ENCODE measurements at places on chromosomes 12 and 14.

DNA sequence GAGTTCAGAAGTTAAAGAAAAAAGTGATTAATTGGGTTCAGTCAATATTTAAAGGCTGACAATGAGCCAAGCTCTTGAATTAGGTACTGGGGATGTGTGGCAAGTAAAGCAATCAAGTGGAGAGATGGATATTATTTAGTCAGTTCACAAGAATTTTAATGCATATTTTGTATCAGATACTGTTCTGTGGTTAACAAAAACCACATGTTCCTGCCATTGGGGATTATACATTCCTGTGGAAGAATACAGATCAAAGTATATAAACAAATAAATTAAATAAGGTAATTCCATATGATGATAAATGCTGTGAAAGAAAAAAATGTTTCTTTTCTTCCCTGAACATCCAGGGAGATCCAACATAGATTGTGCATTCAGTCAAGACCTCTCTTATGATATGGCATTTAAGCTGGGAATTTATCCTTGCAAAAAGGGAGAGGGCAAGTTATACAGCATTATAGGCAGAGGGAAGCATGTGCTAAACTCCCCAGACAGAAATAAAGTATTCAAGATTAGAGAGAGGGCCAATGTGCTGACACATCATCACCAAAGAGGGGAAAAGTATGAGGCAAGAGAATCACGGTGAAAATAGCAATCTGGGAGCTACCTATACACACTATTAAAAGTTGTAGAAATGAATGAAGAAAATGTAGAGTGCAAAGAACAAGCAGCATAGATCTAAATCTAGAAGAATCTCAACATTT lies 17.6 kb upstream of the A2M start:
- no peak for DNase-seq

DNA sequence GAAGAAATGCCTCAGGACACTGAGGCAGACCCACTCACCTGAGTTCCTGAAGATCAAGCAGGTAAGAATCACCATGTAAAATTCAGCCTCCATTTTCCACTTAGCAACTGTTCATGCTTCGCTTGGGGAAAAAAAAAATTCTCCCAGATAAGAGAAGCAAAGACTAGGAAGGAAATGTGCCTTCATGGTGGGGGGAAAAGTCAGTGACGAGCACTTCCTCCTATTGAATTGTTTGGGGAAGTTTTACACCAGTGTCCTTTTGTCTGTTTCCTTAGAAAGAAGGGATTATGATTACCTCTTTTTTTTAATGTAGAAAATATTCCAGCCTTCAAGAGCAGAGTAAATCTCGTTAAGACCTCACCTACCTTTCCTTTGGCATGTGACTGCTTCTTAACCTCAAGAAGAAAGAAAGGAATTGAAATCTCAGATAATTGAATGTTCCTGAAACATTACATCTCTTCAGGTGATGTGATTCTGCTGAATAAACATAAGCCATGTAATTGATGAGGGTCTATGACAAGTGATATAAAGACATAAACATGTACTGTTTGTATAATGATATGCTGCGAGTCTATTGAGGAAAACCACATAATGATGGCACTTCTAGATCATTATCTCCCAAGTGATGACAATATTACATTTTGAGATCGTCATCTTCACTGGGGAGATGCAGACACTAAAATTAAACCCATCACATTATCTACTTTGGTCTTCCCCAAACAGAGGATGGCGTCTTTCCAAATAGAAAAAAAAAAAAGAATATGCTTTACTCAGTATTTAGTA lies at the start of gene PTPRB:
Gene PTPRB (minus strand): TSS at position 127 of the 783 bp plus-strand sequence. CDS start 34 bp downstream, at position 93.
- no peak for DNase-seq

DNA sequence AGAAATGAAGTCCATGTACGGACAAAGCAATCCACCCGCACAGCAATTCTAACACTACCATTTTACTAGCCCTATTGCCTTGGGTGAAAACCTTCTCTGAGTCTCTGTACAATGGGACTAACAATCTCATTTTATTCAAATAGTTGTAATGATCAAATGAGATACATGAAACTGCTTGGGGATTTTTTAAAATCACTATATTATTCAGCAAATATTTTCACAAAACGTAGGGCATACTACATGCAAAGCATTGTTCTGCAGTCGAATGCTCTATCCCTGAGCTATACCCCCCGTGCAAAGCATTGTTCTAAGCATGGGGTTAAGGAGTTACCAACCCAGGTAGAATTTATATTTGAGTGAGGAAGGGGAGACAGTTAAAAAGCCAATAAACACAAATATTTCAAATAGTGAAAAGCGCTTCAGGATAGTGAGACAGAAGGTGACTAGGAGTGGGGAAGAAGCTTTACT lies 554 bp upstream of the ATF7 start:
- DNase-seq, result no peak

- no peak for DNase-seq
These were observed 65.4 kb downstream of the RBM19 start for GRCh38 chr12:113900716-113901115.

- DNase-seq, result no peak
These were observed 23.9 kb downstream of the ERH start for GRCh38 chr14:69374235-69374634.

GRCh38 chr12:104426926-104427546 lies 29.7 kb upstream of the CHST11 start:
- no peak for DNase-seq

GRCh38 chr12:113208041-113208934 lies 13.0 kb upstream of the TPCN1 start:
- peak; percentile 41 for DNase-seq

GRCh38 chr14:50541159-50541567 lies 8.8 kb upstream of the MAP4K5 start:
- no peak for DNase-seq

- DNase-seq, result no peak
These were observed 44.8 kb upstream of the TBX5 start for GRCh38 chr12:114450515-114451300.

- no peak for DNase-seq
These were observed 281.7 kb upstream of the RTL1 start for GRCh38 chr14:101185073-101185835.

- DNase-seq, result no peak
These were observed 63.5 kb downstream of the RPS6KA5 start for GRCh38 chr14:90996967-90997366.

GRCh38 chr12:60235261-60235660 lies 639.4 kb downstream of the SLC16A7 start:
- no peak for DNase-seq

GRCh38 chr12:107551434-107551833 lies 134.2 kb upstream of the PWP1 start:
- no peak for DNase-seq

DNA sequence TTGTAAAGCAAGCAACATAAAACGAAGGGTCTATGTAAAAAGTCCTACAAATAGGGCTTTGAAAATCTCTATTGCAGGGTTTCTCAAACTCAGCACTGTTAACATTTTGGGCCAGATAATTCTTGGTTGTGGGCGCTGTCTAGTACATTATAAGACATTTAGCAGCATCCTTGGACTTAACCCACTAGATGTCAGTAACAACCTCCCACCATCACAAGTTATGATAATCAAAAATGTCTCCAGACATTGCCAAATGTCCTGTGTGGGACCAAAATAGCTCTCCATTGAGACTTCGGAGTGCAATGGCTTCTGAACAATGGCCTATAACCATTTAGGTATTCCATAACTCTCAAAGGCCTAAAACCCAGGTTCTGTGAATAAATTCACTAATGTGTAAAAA lies 22.9 kb upstream of the DHRS7 start:
- DNase-seq, result no peak

GRCh38 chr12:131782061-131782460 lies 46.1 kb upstream of the MMP17 start:
- DNase-seq, result no peak

DNA sequence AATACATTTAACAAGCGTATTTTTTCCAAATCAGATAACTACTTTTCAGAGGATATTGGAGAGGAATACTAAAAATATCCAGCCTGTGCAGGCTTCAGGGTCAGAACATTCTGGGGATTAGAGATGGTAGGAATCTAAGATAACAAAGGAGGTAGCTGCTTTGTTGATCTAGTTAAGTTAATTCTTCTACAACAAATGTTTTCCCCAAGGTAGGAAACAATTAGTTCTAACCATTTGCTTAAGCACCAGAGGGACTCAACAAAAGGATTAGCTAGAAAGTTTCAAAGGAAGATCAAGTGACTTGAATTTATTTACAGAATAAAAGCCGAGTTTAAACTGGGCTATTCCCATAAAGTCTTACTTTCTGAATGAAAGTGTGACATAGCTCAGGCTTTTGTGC lies 524.2 kb downstream of the TMTC2 start:
- no peak for DNase-seq

- DNase-seq, result no peak
These were observed 80.8 kb downstream of the MNAT1 start for GRCh38 chr14:60815371-60815770.

DNA sequence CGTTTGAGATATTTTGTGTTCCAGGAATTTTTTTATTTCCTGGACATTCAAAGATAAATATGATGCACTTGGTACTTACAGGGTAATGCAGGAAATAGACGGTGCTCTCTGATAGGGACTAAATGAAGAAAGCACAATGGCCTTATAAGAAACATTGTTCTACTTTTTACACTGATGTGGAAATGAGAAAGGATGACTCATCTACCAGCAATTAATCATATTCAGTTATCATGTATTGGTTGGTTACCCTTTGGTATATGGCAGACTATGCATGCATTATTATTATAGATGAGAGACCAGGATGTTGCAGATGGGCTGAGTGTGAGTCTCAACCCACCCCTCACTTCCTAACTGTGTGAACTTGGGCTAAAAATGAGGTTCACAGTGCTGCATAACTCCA lies 222.2 kb downstream of the FLRT2 start:
- DNase-seq, result no peak

GRCh38 chr12:105120551-105120950 lies 13.0 kb downstream of the WASHC4 start:
- DNase-seq, result no peak

GRCh38 chr12:122732611-122733010 lies 2.0 kb upstream of the HCAR1 start:
- DNase-seq, result no peak

- DNase-seq, result no peak
These were observed 67.9 kb upstream of the LIN7A start for GRCh38 chr12:81005606-81006005.

DNA sequence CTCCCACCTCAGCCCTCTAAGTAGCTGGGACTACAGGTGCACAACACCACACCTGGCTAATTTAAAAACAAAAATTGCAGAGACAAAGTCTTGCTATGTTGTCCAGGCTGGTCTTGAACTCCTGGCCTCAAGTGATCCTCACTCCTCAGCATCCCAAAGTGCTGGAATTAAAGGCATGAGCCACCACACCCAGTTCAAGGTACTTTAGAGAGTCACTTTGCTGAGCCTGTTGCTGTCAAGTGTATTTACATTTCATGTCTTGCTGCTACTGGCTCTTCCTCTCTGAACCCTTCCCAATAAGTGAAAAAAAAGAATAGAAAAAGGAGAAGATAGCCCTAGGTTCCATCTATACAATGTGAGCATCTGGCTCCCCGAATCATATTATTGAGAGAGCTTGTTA lies 38.4 kb downstream of the SLCO1A2 start:
- no peak for DNase-seq

DNA sequence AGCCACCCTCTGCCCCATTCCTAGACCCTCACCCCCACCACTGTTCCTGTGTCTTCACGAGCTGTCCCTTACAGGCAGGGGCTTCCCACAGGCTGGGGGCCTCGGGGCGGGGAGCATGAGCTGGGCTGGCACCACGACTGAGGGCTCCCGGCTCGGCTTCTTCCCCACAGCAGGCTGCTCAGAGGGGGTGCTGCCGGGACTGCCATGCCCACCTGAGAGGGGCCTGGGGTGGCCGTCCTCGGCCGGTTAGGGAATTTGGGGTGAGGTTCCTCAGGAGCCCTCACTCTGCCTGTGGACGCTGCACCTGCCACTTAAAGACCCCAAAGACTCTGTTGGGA lies 6.8 kb downstream of the SLC25A47 start:
- no peak for DNase-seq

- DNase-seq, result no peak
These were observed 2.4 kb downstream of the C14orf180 start for GRCh38 chr14:104582005-104582404.

- no peak for DNase-seq
These were observed 48.4 kb downstream of the SLC4A8 start for GRCh38 chr12:51472984-51473383.

- DNase-seq, result no peak
These were observed 140.6 kb downstream of the EGLN3 start for GRCh38 chr14:33810308-33810707.

GRCh38 chr14:76376878-76377734 lies 1.2 kb downstream of the ESRRB start:
- DNase-seq, result no peak

DNA sequence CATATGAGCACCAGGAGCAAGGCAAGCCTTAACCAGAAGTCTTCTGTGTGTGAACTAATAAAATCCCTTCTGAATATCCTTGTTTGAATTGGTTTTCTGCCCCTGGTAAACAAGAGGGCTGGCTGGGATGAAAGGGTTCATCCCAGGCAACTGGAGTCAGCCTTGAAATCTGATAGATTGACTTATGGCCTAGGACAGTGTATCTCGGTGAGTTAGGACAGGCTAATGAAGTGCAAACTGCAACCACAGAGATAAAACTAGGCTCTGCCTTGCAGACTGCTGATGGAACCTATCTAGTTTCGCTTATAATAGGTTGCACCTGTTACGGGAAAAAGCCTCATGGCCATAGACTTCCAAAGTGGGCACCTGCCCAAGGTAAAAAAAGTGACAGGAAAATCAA lies 451.9 kb upstream of the NOVA1 start:
- DNase-seq, result no peak

GRCh38 chr12:40209886-40210285 lies 14.9 kb upstream of the LRRK2 start:
- no peak for DNase-seq

DNA sequence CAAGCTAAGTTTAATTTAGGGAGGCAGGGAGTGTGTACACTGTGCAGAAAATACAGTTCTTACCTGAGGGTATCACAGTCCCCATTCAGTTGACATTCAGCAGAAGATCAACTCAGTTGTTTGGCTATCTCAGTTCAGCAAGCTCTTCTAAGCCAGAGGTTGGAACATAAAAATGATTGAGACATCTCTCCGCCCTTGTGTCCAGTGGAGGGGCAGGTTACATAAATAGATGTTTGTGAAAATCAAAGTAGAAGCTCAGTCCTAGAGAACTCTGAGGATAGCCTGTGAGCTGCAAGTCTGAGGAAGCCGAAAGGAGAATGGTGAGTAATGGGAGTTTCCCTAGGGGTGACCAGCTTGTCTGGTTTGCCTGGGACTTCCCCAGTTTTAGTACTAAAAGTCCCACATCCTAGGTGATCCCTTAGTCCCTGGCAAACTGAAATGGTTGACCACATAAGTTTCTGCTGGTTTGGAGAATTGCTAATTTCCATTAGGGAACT lies 251.4 kb upstream of the ATP2B1 start:
- no peak for DNase-seq

GRCh38 chr14:75770635-75771034 lies 109.6 kb downstream of the TTLL5 start:
- no peak for DNase-seq

- peak; percentile 23 for DNase-seq
These were observed 1.0 kb downstream of the IGFBP6 start for GRCh38 chr12:53098354-53098981.

- no peak for DNase-seq
These were observed 16.1 kb downstream of the KLRF1 start for GRCh38 chr12:9843407-9843806.

GRCh38 chr12:4223273-4223845 lies 50.2 kb upstream of the CCND2 start:
- DNase-seq, result no peak

- no peak for DNase-seq
These were observed 177.2 kb upstream of the NPAS3 start for GRCh38 chr14:32761381-32761968.

Measured in activated T-cell treated with anti-CD3 and anti-CD28 coated beads for 24 hours (primary cell).